Lower lobe of right lung (tissue), 2 donors: ENCODE measurements at places on chromosomes 3 and 15.

DNA sequence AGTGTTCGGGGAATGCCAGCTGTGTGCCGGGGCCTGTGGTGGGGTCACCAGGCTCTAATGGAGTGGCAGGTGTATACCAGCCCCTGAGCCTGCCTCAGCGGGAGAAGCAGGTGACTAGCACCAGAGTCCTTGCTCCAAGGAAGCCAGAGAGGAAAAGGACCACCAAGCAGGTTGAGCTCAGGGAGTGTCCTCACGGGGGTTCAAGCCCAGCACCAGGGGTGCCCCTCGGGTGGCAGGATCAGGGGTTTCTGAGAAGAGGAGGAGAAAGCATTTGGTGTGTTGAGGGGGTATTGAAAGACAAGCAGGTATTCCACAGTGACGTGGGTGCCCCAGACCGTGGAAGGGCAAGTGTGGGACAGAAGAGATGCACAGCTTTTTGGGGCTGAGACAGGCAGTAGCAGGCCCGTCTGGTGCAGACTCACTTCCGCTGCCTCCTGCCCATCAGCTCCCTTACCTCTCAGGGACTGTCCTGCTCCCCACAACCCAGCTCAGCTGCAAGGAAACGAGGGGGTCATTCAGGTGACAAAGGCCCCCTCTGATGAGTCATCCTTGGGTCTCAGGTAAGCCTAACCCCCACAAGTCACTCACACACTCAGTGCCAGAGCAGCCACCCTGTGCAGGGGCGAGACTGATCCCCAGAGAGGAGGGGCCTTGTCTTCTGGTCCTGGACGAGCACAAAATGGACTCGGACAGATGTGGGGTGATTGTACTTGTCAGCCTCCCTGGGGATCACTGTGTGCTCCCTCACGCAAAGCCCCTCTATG lies 21.4 kb upstream of the POC1A start:
- peaks cover 12% of the 10 kb centered on the region for H3K4me1 ChIP-seq
- no peaks in the 10 kb centered on the region for H3K27me3 ChIP-seq
- H3K36me3 ChIP-seq: no peaks in the 10 kb centered on the region
- no peak overlapping the region for H3K4me3 ChIP-seq

- no peaks in the 10 kb centered on the region for H3K4me1 ChIP-seq
- H3K4me3 ChIP-seq: no peak overlapping the region
- H3K36me3 ChIP-seq: no peaks in the 10 kb centered on the region
- no peaks in the 10 kb centered on the region for H3K27me3 ChIP-seq
Observed at GRCh38 chr3:157027861-157028745, 131.8 kb downstream of the CCNL1 start.

GRCh38 chr3:45232521-45232920 lies 6.4 kb upstream of the TMEM158 start:
- H3K4me3 ChIP-seq: no peak overlapping the region
- no peaks in the 10 kb centered on the region for H3K36me3 ChIP-seq
- no peak for DNase-seq
- no peak overlapping the region for H3K27ac ChIP-seq

DNA sequence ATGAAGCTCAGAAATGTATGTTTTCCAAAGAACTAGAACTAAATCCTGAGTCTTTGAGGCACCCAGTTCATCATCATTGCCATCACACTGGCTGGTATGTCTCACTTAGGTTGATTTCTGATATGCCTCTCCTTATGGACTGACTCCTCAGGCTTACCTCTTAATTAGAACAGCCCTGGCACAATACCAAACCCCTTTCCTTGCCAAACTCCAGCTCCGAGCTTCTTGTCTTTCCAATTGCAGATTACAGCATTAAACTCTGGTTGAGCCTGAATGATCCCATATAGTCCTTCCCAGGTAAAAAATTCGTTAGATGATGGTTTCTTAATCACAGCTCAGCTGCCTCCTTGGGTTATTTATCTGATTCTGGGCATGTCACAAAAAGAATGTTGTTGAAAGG lies 66.3 kb downstream of the RTP4 start:
- H3K27ac ChIP-seq: no peak overlapping the region
- no peak for DNase-seq
- H3K36me3 ChIP-seq: no peaks in the 10 kb centered on the region
- no peaks in the 10 kb centered on the region for H3K4me1 ChIP-seq
- no peak overlapping the region for H3K4me3 ChIP-seq
- no peaks in the 10 kb centered on the region for H3K27me3 ChIP-seq

DNA sequence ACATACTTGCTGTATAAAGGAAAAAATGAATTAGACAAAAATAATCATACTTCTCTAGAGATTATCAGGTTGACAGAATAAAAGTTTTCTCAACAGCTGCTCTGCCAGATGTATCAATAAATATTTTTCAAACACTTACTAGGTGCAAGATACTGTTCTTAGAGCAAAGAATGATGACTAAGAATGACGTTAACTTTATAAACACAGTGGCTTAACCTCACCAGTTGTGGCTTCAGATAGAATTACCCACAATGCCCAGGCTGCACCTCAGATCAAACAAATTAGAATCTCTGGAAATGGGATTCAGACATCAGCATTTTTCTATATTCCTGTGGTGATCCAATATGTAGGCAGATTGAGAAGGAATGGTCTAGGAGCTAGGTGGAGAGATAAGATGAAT lies 422.4 kb upstream of the ATP11B start:
- no peaks in the 10 kb centered on the region for H3K4me1 ChIP-seq
- no peaks in the 10 kb centered on the region for H3K27me3 ChIP-seq
- no peak overlapping the region for H3K27ac ChIP-seq
- H3K36me3 ChIP-seq: no peaks in the 10 kb centered on the region

DNA sequence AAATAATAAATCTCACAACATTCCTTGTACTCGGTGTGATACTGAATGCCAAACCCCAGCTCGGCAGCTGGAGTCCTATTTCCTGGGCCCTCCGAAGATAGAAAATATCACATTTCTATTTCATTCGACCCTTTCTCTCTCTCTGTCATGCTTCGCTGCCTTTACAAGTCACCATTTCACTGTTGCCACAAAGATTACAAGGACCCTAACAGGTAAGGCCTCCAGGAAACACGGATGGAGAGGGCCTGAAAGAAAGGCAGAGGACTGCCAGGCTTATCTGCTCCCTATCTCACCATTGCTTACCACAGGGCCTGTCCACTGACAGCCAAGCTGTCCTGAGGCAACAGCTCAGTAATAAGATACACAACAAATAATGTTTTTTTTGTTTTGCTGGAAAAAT lies 376.5 kb downstream of the MECOM start:
- no peaks in the 10 kb centered on the region for H3K36me3 ChIP-seq
- H3K4me3 ChIP-seq: no peak overlapping the region
- no peak for DNase-seq
- peak overlapping the region; percentile 71 for H3K27ac ChIP-seq
- peaks cover 26% of the 10 kb centered on the region for H3K4me1 ChIP-seq
- no peaks in the 10 kb centered on the region for H3K27me3 ChIP-seq

- H3K4me1 ChIP-seq: no peaks in the 10 kb centered on the region
- H3K4me3 ChIP-seq: no peak overlapping the region
- H3K27ac ChIP-seq: no peak overlapping the region
- no peaks in the 10 kb centered on the region for H3K36me3 ChIP-seq
- H3K27me3 ChIP-seq: no peaks in the 10 kb centered on the region
Observed at GRCh38 chr3:5874931-5875341, 687.4 kb downstream of the EDEM1 start.

GRCh38 chr3:184488577-184488976 lies 73.0 kb upstream of the EPHB3 start:
- no peak overlapping the region for H3K4me3 ChIP-seq
- H3K36me3 ChIP-seq: no peaks in the 10 kb centered on the region
- DNase-seq: no peak
- H3K4me1 ChIP-seq: peaks cover 14% of the 10 kb centered on the region

GRCh38 chr3:131762981-131763564 lies 260.3 kb upstream of the MRPL3 start:
- H3K27me3 ChIP-seq: no peaks in the 10 kb centered on the region
- H3K27ac ChIP-seq: no peak overlapping the region
- H3K4me1 ChIP-seq: no peaks in the 10 kb centered on the region
- no peak for DNase-seq

GRCh38 chr3:115401298-115401697 lies 222.0 kb upstream of the GAP43 start:
- no peak overlapping the region for H3K4me3 ChIP-seq
- no peak for DNase-seq
- H3K4me1 ChIP-seq: no peaks in the 10 kb centered on the region
- no peak overlapping the region for H3K27ac ChIP-seq
- H3K27me3 ChIP-seq: no peaks in the 10 kb centered on the region

DNA sequence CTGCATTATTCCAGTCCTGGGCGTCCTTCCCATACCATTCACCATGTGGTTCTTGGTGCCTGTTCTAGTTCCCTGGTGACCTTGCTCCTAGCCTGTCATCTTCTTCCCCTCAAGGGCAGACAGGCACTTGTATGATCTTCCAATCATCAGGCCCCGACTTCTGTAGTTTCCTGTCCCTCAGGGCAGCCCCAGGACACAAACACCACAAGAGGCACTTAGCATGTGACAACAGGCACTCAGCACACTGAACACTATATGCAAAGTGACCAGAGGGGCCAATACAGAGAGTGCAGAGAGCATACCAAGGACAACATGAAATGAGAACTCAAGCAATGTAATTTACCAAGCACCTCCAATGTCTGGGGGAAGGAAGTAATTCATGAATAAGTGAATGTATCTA lies 17.9 kb downstream of the TMEM40 start:
- no peak for DNase-seq
- H3K4me3 ChIP-seq: no peak overlapping the region
- H3K27ac ChIP-seq: no peak overlapping the region
- H3K4me1 ChIP-seq: no peaks in the 10 kb centered on the region
- H3K27me3 ChIP-seq: no peaks in the 10 kb centered on the region

- H3K27ac ChIP-seq: no peak overlapping the region
- DNase-seq: no peak
- no peaks in the 10 kb centered on the region for H3K27me3 ChIP-seq
- H3K4me3 ChIP-seq: no peak overlapping the region
- H3K4me1 ChIP-seq: no peaks in the 10 kb centered on the region
- no peaks in the 10 kb centered on the region for H3K36me3 ChIP-seq
Observed at GRCh38 chr3:15467227-15468181, 40.1 kb downstream of the EAF1 start.

DNA sequence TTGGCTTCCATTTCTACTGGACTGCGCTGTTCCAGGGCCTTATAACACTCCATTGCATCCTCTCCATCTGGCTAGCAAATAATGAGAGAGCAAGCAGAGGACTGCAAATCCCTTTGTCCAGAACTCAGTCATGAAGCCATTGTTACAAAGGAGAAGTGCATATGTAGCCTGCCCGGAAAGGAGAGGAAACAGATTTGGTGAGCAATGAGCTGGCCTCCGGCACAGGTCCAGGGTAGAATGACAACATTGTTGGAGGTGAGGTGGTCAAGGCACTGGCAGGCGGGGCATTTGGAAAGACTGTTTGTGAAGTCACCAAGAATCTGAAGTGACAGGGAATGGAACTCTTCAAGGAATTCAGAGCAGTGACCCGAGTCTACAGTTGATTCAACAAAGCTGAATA lies 25.0 kb upstream of the ATP1B3 start:
- no peak for DNase-seq
- no peaks in the 10 kb centered on the region for H3K27me3 ChIP-seq
- H3K4me3 ChIP-seq: no peak overlapping the region
- no peaks in the 10 kb centered on the region for H3K36me3 ChIP-seq
- no peak overlapping the region for H3K27ac ChIP-seq
- peaks cover 18% of the 10 kb centered on the region for H3K4me1 ChIP-seq

- no peak for DNase-seq
- H3K27me3 ChIP-seq: no peaks in the 10 kb centered on the region
- H3K36me3 ChIP-seq: no peaks in the 10 kb centered on the region
- no peak overlapping the region for H3K4me3 ChIP-seq
- no peaks in the 10 kb centered on the region for H3K4me1 ChIP-seq
Observed at GRCh38 chr15:88663141-88663621, 24.4 kb downstream of the ISG20 start.

DNA sequence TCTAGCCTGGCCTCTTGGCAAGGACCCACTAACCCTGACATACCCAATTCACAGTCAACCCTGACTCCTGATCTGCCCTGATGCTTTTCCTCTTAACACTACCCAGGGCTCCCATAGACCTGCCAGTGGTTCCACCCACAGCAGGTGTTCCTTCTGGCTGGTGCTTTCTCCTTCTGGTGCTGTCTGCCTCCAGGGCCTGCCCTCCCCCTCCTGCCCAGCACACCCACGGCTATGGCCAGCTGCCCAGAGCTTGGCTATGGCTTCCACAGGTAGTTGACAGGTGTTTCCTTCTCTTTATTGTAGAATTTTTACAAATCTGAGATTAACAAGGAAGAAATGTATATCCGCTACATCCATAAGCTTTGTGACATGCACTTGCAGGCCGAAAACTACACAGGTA lies 46.5 kb upstream of the MANF start:
- no peaks in the 10 kb centered on the region for H3K36me3 ChIP-seq
- no peak for DNase-seq
- H3K27me3 ChIP-seq: no peaks in the 10 kb centered on the region
- no peak overlapping the region for H3K4me3 ChIP-seq
- peaks cover 10% of the 10 kb centered on the region for H3K4me1 ChIP-seq
- no peak overlapping the region for H3K27ac ChIP-seq

DNA sequence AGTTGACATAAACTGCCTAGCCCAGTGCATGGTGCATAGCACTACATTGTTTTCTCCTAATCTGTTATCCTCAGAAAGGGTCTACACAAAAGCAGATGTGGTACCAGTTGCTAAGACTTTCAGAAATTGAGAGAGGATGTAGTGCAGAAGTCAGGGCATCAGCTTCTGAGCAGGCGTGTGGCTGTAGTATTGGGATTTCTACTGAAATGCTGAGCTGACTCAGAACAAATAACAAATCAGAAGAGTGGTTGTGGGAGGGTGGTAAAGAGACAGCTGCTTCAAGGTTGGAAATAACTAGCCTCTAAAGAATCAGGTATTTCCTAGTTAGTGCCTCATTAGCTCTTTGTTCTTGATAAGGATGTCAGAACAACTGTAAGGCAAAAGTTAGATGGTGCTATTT lies 161.3 kb downstream of the AKAP13 start:
- peak overlapping the region; percentile 78 for H3K27ac ChIP-seq
- peaks cover 74% of the 10 kb centered on the region for H3K4me1 ChIP-seq
- DNase-seq: no peak
- no peaks in the 10 kb centered on the region for H3K36me3 ChIP-seq
- no peaks in the 10 kb centered on the region for H3K27me3 ChIP-seq
- no peak overlapping the region for H3K4me3 ChIP-seq

DNA sequence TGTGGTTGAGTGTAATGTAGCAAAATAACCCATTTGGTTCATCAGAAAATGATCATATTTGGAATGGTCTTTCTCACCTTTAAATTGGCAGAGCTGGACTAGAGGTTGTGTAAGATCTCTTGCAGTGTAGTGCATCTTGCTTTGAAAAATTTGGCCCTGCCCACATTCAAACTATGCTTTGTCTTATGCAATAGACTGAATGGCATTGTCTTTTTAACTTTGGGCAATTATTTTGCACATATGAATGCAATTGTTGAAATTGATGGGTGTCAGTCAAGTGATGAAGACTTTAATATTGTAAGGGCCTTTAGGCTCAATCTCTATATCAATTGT lies 381.4 kb downstream of the GRM7 start:
- DNase-seq: no peak
- H3K4me3 ChIP-seq: no peak overlapping the region
- H3K36me3 ChIP-seq: no peaks in the 10 kb centered on the region

- no peaks in the 10 kb centered on the region for H3K27me3 ChIP-seq
- no peaks in the 10 kb centered on the region for H3K4me1 ChIP-seq
- no peaks in the 10 kb centered on the region for H3K36me3 ChIP-seq
- no peak overlapping the region for H3K27ac ChIP-seq
- no peak overlapping the region for H3K4me3 ChIP-seq
Observed at GRCh38 chr3:99774467-99774866, 43.2 kb upstream of the CMSS1 start.
